Right cardiac atrium (tissue), 5 donors: ENCODE measurements at places on chromosomes 16 and 17.

DNA sequence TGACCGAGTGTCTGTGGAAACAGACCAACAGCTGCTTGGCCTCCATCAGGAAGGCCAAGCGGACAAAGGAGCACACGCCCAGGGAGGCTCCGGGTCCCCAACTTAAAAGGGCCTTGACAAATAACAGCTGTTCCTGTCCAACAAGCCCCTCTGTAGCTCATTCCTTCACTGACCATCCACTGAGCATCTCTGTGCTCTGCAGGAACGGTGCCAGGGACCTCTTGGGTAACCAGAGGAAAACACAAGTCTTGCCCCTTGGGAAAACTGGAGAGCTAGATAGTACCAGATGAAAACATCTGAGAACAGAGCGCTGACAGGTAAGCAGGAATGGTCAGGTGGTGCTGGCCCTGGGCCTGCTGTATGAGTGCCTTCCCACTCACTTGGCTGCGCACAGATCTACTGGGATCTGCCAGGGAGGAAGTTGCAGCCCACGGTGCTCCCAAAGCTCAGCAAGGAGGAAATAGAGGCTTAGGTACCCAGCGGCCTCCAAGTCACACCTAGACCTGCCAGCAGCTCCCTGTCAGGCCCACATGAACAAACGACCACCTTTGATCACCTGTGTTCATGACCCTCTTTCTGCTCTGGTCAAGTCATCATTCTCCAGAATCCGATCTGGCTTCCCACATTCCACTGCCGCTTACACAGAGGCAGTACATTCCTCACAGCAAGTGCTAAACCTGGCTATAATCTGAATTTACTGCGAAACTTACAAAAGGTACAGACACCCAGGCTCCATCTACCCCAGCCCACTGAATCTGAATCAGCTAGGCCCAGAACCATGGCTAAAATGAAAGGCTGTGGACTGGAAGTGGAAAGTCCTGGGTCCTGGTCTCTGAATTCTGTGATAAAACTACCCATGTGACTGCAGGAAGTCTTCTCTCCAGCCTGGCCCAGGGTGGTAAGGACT lies 12.5 kb downstream of the DCAKD start:
- DNase-seq = peak; percentile 63

DNA sequence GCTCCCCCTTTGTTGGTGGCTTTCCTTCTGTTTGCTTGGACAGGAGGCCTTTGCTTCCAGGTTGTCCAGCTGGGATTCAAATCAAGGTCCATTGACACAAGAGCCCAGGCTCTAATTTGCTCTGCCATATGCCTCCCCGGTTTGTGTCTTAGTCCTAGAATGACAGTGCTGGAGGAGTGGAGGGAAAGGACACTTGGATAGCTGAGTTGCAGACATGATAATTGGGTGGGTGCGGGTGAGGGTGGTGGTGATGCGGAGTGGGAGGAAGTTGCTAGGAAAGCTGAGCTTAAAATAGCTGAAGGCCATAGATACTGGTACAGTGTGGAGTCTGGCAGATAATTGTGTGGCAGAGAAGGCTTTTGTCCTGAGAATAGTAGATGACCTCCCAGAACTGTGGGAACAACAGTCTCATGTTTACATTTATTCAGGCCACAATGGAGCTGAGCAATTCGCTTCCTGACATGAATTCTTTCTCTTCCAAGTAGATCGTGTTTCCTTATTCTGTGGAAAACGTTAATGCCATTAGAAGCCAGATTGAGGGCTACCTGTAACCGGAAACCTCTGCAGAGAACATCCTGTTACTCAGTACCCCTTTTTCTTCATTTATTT lies 23.8 kb downstream of the SEC14L1 start:
- DNase-seq = no peak

- DNase-seq = peak; percentile 80
Observed at GRCh38 chr17:79789943-79790804, 6.7 kb downstream of the CBX8 start.

- DNase-seq = no peak
Observed at GRCh38 chr17:70608193-70608592, 438.9 kb downstream of the KCNJ2 start.

DNA sequence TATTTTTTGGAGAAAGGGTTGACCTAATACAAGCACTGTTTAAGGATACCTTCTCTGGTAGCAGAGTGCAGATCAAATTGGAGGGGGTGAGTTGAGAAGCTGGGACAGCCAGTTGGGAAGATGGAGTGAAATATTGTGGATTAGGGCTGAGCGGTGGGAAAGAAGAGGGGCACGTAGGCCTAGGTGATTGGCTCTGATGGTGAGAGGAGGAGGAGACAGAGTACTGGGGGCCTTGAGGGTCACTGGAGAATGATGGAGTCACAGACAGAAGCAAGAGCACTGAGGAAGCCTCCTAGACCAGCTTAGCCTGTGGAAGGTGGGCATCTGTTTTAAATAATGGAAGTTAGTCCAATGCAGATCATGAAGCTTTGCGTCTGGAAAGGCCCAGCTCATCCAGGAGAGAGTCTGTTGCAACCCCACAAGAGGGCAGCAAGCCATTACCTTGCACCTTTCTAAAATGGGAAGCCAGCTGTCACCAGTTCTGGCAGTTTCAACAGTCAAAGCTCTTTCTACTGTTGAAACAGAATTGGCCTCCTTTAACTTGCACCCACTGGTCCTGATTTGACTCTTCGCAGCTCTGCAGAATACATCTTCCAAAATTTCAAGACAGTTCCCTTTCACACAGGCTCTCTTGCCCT lies 11.8 kb downstream of the SLC9A5 start:
- peak; percentile 24 for DNase-seq

DNA sequence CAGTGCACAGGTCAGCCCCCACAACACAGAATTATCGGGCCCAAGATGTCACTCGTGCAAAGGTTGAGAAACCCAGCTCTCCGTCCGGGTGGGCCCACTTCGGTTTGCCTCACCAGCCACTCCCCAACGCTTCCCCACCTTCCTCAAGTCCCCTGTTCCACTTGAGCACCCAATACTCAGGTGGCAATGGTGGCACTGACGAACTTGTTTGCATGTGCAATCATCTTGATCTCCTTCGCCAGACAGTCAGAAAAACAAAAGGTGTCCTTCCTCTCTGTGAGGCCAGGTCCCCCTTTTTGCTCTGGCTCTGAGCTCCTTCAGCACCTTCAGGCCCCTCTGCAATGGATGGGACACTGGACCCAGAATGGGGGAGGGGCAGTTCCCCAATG lies 3.7 kb downstream of the GGA2 start:
- DNase-seq = no peak

- no peak for DNase-seq
Observed at GRCh38 chr17:39416141-39416540, 14.7 kb upstream of the FBXL20 start.

- no peak for DNase-seq
Observed at GRCh38 chr17:61420745-61421398, 21.2 kb downstream of the TBX2 start.

GRCh38 chr16:87127061-87127765 lies 190.0 kb downstream of the C16orf95 start:
- DNase-seq = peak; percentile 82

DNA sequence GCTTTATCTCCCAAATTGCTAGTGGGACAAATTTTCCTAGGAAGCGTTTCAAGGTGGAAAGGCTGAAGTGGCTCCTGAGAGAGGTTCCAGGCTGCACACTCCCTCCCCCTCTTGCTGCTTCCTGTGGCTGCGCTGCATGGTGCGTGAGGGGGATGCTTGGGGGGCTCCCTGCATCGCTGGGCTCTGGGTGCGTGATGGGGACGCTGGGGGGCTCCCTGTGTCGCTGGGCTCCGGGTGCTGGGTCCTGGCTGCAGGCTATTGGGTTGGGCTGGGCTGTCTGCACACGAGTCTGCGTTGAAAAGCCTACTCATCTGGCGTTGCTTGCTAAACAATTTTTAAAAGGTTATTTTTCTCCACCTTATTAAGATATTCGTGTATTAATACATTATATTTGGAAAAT lies 30.1 kb downstream of the NDEL1 start:
- no peak for DNase-seq

DNA sequence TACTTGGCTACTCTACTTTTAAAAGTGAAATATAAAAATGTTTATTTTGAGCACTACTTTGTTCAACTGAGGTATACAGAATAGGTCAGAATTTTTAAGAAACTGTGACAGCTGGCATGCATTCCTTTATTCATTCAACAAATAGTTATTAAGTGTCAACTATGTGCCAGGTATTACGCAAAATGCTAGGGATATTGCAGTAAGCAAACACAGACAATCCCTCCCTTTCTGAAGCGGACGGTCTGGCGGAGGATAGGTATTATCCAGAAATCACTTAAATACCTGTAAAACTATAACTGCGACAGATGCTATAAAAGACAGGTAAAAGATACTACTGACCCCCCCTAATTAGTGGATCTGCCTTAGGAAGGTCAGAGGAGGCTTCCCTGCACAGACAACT lies 26.1 kb downstream of the METTL16 start:
- DNase-seq = no peak

DNA sequence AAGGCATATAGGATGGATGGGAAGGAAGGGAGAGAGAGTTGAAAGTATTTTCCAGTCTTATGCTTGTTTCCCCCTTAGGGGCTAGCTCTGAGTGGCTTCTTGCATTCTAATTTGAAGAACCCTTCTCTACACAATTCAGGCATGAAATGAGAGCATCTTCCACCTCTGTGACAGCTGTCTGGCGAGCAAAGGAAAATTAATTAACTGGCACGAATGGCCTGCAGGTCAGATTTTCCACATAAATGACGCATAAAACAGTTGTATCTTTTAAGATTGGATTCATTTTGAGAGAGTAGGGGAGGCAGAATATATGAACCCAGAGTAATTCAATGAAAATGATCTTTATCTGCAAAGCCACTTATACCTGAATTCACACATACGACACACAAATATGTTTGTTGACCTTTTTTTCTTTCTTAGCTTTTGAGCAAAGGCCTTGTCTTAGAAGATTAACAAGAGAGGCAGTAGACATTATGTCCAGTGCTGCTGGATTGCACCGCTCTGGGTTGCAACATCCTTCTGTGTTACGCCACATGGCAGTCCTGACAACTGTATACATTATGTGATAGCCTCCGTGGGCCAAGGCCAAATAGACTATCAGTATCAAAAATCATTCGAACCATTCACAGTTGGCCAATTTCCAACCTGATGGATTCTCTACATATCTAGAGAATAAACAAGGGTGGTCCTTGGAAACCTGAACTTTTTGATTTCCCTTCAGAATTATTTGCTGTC lies 173.0 kb upstream of the GOT2 start:
- DNase-seq = no peak

DNA sequence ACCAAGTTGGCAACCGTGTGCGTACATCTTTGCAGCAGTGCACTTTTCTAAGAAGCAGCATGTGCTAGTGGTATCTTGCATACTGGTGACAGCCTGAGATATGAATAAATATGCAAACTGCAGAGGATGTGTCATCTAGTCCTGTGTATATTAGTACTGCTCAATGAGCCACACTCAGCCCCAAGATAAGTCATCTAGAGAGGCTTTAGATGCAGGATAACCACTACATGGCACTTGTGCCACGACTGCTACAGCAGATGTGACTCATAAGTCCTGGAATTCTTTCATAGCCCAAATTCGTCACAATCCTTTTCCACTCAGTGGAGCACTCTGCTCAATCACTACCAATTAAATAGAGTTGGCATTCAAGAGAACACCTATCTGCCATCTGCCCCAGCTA lies 171.5 kb downstream of the AXIN2 start:
- no peak for DNase-seq

DNA sequence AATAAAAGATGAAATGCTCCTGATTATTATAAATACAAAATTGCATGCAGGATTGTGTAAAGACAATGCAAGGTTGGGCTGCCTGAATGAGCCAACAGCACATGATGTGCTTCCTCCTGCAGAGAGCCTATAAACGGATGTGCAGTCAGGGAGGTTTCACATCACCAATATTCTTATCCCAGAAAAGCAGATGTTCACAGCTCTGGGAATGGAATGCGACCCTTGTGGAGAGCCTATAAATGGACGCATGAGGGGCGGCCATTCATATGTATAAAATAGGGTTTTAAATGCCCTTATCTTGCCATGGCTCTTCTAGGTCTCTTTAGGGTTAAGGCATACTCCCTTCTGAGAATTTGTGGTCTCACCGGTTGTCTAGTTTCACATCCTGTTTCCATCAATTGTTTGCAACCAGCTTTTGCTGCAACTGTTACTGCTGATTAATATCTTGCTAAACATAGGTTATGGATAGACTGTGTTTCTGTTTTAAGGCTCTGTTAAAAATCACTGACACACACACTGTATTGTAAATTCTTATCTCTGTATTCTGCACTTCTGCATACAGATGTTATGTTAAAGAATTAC lies 31.9 kb downstream of the SLFN11 start:
- no peak for DNase-seq

- DNase-seq = peak; percentile 93
Observed at GRCh38 chr16:3021449-3022207, 1.5 kb downstream of the TNFRSF12A start.

GRCh38 chr17:1976000-1976682 lies 49.0 kb downstream of the RTN4RL1 start:
- DNase-seq = no peak

- DNase-seq = no peak
Observed at GRCh38 chr16:31036691-31037090, 3.3 kb downstream of the STX4 start.

DNA sequence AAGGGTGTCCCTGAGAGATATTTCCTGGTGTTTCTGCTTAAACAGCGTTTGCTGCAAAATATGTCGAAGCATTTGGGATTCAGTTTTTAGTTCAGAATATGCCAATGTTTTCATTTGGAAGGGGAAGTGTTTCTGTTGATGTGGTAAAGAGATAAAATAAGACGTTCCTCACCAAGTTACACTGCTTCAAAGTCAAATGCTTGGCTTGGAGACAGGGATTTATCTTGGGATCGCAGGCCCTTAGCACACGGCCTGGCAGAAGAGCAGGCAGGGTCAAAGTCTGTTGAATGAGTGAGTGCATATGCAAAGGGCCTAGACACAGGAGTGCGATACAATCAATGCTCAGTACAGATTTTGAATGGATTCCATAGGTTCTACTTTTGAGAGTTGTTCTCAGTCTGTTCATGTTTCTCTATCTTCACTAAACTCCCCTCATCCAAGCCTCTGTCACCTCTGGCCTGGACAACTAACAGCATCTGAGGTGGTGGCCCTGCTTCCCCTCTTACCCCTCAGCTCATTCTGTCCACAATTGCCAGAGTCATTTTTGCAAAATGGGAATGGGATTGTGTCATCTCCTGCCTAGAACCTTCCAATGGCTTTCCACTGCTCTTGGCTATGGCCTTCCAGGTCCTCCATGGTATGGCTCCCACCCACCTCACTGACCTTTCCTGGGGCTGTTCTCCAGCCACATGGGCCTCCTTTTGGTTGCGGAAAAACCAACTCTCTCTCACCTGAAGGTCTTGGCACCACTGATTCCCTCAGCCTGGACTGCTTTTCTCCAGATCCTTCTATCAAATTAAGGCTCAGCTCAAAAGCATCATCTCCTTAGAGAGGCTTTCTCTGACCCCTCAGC lies 3.2 kb downstream of the DEXI start:
- no peak for DNase-seq
